ENCODE measurements at places on chromosomes 2 and 18.
A peak's percentile ranks its signal among the peaks of the same experiment; 100 is the strongest.

GRCh38 chr18:25467226-25467987 is 115.4 kb upstream of the ZNF521 start:
- peak; percentile 33 for DNase-seq

- no peak for DNase-seq
Measured at GRCh38 chr2:30800159-30800558, 7.1 kb downstream of the CAPN13 start.

DNA sequence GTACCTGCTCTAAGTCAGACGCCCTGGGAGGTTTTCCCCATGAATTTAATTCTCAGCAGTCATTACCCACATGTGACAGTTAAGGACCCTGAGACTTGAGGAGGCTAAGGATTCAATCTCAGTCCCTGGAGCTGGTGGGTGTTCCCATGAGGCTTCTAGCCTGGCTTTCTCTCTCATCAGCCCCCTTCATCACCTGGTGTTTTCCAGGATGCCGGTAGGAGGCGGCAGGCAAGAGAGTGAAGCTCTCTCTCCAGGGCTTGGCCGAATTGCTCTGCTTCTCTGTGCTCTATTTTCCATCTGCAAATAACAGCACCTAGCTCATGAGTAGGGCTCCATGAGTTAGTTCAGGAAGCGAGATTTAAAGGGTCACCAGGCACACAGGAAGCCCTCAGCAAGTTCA is 241.9 kb downstream of the PTPRM start:
- no peak for DNase-seq

GRCh38 chr2:197461057-197461456 is 7.7 kb downstream of the COQ10B start:
- no peak for DNase-seq

DNA sequence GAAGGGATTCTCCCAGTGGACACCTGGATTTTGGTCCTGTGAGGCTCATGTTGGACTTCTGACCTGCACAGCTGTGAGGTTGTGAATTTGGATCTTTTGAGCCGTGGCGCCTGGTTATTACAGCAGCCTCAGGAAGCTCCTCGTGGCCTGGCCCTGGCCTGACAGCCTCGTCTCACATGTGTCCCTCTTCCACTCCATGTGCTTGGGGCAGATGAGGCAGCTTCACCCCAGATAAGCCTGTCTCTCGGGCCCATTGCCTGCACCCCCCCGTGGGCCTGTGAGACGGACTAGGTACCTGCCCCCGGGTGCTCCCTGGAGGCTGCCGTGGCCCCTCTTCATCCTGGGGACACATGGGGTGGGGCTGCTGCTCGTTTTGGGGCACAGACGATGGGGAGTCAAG is 51.2 kb downstream of the CTDP1 start:
- no peak for DNase-seq

DNA sequence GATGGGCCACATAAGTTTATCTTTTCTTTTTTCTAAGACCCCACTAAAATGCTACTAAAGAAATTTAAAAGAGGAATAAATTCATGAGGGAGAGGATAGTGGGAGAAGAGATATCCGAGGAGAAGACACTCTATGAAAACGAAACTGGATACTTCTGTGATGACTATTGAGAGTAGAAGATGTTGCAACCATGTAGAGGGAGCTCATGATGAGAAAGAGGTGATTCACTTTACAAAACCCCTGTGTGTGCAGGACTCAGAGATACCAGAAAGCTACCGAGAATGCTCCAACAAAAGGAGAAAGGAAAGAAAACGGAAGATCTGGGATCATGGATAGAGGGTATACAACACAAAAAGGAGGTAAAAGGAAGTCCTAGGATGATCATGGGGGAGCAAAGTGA is 34.9 kb downstream of the SLC38A11 start:
- no peak for DNase-seq
